ENCODE measurements at places on chromosomes 11 and 22.

- no peak for DNase-seq
Measured at GRCh38 chr11:114109206-114110090, 49.9 kb downstream of the ZBTB16 start.

- no peak for DNase-seq
Measured at GRCh38 chr11:44443836-44444769, 121.4 kb upstream of the CD82 start.

GRCh38 chr11:74255741-74256375 lies 55.6 kb downstream of the P4HA3 start:
- peak; percentile 15 for DNase-seq

DNA sequence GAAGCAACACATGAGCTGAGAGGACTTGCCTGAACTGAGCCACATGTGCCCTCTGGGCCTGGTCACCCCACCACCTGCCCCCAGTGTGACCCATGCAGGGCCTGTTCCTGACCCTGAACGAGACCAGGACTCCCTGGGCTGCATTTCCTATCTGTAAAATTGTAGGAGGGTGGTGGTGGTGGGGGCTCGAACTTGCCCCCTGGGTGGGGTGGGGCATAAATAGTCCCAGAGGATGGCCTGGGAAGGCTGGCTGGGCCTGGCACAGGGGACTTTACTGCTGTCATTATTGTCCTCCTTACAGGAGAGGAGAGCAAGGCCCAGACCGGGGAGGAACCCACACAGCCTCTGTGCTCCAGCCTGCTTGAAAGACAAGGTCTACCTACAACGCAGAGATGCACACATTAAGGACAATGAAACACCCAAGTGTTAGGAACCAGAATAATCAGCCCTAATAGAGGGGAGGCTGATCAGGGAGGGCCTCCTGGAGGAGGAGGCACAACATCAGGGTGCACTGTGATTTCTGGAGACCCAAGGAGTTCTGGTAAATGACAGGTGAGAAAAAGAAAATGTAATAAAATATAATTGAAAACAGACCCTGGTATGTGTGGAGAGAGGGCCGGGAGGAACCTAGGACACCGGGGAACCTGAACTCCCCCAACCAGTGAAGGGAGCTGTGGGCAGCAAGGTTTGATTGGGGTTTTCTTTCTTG lies 2.8 kb upstream of the AIFM3 start:
- no peak for DNase-seq

DNA sequence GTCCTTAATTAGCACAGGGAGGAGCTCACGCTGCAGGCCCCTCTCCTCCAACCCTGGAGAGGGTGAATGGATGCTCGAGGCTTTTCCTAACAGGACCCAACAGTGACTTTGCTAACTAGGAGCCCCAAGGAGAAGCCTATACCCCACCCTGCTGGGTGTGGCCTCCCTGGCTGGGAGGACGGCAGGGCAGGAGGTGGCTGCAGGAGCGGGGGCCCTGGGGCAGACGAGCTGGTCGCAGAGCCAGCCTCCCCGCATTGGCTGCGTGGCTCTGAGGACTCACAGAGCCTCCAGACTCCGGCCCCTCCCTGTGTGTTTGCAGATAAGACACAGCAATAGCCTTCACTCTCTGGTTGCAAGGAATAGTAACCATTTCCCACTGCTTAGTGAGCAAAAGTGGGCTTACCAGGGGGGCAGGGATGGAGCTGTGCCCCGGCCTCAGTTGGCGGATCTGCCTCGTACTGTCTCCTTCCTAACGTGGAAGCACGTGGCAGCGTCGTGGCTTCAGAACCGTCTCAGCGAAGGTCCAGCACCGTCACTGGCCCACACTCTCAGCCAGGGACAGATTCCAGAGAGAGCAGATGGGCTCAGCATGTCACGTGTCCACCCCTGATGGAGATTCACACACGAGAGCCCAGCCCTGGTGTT lies 1087.5 kb downstream of the BRD1 start:
- DNase-seq, result no peak

DNA sequence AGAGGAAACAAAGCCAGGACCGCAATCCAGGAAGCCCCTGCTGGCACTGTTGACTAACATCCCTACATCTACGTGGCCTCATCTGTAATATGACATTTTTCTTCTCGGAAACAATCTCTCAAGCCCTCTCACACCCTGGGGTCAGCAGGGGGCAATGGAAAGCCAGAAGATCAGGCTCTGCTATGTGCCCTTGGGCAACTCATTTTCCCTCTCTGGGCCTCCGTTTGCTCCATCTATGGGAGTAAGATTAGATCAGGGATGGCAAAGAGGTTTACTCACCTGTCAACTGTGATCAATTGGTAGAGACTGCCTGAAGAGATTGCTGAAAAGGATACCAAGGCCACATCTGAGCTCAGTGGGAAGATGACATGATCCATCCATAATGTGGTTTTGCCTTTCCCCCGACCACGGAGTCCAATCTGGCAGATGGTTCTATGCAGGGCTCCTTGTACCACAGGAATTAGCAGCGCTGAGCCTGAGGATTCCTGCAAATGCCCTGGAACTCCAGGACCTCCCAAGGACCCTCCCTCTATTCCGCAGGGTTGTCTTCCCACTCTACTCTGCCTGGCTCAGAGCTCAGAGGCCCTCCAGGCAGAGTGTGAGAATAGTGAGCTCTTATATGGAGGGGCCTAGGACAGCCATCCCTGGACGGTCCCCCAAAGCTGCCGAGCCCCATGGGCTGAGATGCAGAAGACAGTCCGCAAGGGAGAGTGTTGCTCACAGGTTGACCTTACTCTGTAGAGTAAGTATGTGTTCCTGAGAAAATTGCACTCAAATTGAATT lies 66.1 kb downstream of the CHST1 start:
- no peak for DNase-seq

- DNase-seq, result no peak
Measured at GRCh38 chr11:60169264-60169915, 13.5 kb downstream of the MS4A6A start.

- DNase-seq, result no peak
Measured at GRCh38 chr11:39078465-39078864, 2381.0 kb downstream of the LRRC4C start.

GRCh38 chr22:30397656-30398635 lies 1.1 kb downstream of the SEC14L2 start:
- DNase-seq, result no peak

- DNase-seq, result no peak
Measured at GRCh38 chr11:22752908-22753310, 76.7 kb downstream of the SVIP start.

GRCh38 chr11:43541993-43542392 lies 138.5 kb upstream of the HSD17B12 start:
- DNase-seq, result no peak

DNA sequence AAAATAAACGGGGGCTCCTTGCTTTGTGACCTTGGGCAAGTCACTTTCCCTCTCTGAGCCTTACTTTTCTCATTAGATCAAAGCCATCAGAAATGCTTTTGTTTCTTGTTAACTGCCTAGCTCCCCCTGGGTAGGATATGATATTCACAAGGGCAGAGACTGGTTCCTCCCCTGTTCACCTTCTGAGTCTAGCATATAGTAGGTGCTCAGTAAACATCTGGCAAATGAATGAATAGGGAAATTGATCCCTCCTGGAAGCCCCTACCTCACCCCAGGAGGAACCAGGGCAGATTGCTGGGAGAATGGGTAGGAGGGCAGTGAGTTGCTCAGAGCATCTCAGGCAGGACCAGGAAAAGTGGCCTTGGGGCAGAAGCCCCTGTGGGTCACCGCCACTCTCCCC lies 6.6 kb upstream of the SAC3D1 start:
- no peak for DNase-seq

DNA sequence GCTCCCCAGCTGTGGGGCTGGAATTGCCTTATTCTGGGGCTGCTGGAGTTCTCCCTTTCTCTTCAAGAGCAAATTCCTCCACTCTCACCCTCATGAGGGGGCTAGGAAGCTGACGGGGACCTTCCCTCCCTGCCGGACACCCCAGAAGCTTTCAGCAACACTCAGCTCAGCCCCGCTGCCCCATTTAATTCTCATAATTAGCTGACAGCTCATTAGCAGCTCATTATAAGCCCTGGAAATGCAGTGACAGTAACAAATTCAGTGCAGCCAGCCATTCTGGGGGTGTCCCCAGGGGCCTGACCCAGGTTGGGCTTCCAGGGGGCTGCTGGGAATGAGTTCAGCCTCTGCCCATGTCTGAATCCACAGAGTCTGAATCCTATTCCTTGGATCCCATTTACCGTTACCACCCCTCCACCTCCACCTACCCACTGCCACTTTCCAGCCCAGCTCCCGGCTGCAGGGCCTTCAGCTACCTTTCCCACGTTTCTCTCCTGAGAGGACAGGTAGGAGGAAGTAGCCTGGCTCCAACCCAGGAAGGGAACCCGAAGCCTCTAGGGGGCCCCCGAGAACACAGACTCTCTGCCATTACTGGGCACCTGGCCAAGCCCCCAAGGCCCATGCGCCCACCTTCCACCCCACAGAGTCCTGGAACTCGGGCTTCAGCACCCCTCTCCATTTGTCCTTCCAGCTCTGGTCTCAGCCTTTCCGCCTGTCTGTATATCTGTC lies 101.7 kb upstream of the LMO1 start:
- no peak for DNase-seq

- no peak for DNase-seq
Measured at GRCh38 chr22:17552737-17553136, 10.6 kb upstream of the SLC25A18 start.

- no peak for DNase-seq
Measured at GRCh38 chr11:72119198-72119597, 6.7 kb upstream of the ANAPC15 start.

GRCh38 chr11:66218846-66219620 lies 49.4 kb upstream of the RAB1B start:
- no peak for DNase-seq

- no peak for DNase-seq
Measured at GRCh38 chr22:47540011-47540410, 777.6 kb downstream of the TBC1D22A start.

DNA sequence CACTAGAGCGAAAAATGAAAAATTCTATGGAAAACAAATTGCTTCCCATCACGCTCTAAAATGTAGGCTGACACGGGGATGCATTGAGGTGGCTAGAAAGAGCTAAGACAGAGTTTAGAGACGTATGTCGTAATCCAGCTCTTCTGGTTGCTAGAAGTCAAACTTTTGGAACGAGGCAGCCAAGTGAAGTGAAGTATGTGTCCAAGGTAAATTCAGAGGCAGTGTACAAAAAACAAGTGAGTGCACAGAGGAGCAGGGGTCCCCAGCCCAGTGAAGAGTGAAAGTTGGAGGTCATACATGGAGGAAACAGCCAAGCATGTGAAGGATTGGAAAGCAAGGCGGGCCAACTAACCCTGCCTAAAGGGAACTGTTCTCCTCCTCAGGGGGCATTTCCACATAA lies 528.5 kb downstream of the NTM start:
- no peak for DNase-seq

DNA sequence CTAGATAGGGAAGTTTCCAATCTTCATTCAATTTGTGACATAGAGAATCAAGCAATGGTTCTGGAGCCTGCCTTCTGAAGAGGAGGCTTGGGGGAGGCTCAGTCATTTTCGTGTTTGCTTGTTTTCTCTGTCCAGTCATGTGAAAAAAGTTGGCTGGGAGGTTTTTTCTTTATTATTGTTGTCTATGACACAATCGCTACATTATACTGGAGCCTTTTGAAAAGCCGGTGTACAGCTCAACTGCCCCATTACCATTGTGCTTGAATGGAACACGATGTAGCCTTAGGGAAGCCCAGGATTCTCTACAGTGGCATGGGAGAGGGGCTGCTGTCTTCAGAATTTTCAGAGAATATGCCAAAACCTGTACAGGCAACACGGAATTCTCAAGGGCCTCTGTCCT lies 57.9 kb upstream of the NCAM1 start:
- DNase-seq, result no peak

DNA sequence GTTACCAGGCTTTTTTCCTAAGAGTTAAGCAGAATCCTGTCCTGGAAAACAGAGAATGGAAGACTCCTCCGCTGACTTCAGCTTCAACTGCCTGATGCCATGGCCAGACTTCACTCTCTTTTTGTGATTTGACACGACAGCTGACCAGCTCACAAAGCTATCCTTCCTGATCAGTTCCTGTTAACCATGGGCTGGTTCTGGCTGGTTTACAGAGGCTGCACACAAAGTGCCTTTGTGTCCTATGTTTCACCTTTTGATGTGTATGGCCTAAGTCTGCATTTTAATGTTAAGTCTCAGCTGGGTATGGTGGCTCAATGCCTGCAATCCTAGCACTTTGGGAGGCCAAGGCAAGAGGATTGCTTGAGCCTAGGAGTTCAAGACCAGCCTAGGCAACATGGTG lies 11.1 kb downstream of the FOLR3 start:
- DNase-seq, result no peak

GRCh38 chr11:104015649-104016415 lies 20.6 kb upstream of the DDI1 start:
- DNase-seq, result no peak

DNA sequence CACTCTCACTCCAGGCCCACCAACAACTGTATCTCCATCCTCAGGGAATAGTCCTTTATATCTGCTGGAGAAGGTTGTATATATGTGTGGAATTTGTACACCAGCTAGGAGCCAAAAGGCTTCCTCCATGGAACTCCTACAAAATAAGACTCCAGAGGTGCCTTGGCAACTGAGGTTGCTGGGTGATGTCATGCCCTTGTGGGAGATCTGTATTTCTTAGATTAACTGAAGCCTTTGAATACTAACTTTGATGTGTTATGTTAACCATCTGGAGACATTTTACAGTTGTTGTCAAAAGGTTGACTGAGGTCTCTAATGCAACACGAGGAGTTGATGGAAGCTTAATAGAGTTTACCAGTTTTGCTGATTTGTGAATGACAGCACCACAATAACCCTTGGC lies 139.5 kb upstream of the TTC12 start:
- DNase-seq, result no peak

DNA sequence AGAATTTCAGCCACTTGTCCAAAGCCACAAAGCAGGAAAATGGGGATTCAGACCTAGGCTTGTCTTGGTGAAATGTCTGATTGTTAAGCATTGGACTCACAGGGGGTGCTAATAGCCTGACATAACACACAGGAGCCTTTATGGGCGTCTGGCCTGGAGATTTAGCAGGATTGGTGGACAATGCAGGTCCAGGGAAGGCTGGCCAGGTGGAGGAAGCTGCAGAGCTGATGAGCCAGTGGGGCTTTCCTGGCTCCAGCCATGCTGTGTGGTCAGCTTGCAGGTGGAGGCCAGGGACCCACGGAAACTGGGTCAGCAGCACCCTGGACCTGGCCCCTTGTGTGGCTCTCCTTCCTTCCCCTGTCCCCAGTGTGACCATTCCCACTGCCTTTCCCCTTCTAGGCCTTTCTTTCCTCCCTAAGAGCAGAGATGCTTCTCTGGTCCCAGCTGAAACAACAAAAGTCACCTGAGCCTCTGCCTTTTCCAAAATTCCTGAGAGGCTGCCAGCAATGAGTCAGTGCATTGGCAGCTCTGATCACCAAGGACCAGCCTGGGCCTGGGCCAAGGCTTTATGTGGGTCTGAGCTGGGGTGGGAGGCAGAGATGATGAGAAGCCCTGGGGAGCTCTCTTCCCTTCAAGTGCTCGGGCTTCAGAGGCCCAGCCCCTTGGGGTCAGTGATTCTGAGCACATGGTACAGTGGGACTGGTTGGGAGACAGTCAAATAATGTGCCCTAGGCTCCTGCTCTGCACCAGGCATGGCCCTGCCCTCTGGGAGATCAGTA lies 85.2 kb downstream of the CCDC81 start:
- DNase-seq, result no peak

- DNase-seq, result no peak
Measured at GRCh38 chr11:26620282-26621045, 48.4 kb upstream of the MUC15 start.

- no peak for DNase-seq
Measured at GRCh38 chr11:6746086-6746618, 25.6 kb downstream of the OR2AG2 start.

Data from activated CD4-positive, alpha-beta T cell treated with anti-CD3 and anti-CD28 coated beads for 24 hours (primary cell).